ENCODE measurements at places on chromosomes 16 and 17.

- no peak for DNase-seq
Measured at GRCh38 chr17:81902023-81902652, at the start of gene NPB. Gene NPB, plus strand, starts transcription at chr17:81902238. Its CDS starts 40 bp downstream, at chr17:81902278.

- DNase-seq: no peak
Measured at GRCh38 chr16:15701367-15701766, 51.3 kb downstream of the NDE1 start.

- DNase-seq: no peak
Measured at GRCh38 chr16:81641395-81642106, 137.5 kb upstream of the PLCG2 start.

DNA sequence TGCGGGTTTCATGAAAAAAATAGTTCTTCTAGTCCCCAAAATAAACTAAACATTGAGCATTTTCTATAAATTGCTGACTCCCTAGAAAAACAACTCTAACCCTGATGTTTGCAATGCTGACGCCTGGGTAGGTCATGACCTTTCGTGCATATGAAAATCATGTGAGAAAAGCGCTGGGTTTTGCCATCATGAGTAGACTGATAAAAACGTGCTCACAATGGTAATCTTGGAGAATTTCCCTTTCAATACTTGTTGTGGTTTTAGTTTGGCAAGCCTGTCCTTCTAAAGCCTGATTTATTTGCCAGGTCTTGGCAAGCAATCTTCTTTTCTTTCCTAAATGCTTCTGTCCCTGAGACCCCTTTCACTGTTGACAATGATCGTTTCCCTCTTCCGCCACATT, 4.0 kb upstream of the CLEC10A start:
- no peak for DNase-seq

- DNase-seq: no peak
Measured at GRCh38 chr17:81304196-81305015, 9.3 kb upstream of the SLC38A10 start.

DNA sequence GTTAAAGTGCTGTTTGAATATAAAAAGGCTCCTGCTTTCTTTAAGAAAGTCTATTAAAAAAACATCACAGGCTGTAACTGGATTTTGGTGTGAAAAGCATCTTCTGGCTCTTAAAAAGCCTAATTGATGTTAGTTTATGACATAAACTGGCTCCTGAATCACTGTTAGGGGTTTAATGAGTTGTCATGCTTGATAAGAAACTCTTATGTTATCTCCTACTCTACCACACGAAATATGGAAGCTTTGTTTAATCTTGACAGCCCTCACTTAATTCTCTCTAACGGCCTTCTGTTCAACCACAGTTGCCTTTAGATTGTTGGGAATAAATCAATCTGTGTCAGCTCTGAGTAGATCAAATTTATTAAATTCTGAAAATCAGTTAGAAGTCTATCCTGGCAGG, 51.5 kb downstream of the CPPED1 start:
- no peak for DNase-seq

DNA sequence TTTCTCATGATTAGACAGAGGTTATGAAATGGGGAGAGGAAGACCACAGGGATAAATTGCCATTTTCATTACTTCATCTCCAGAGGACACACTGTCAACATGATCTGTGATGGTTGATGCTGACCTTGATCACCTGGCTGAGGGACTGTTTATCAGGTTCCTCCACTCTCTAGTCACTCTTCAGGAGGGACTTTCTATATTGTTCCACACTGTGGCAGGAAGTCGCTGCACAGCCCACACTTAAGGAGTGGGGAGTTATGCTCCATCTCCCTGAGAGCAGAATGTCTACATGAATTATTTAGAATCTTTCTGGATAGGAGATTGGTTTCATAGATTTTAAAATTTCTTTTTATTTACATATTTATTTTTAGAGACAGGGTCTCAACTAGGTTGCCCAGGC, 46.7 kb downstream of the CYB5B start:
- no peak for DNase-seq

- DNase-seq: no peak
Measured at GRCh38 chr17:13931800-13932460, 137.4 kb upstream of the COX10 start.

GRCh38 chr16:48479955-48480354, 94.7 kb upstream of the SIAH1 start:
- DNase-seq: no peak

- no peak for DNase-seq
Measured at GRCh38 chr16:67177743-67178699, 5.7 kb downstream of the MATCAP1 start.

DNA sequence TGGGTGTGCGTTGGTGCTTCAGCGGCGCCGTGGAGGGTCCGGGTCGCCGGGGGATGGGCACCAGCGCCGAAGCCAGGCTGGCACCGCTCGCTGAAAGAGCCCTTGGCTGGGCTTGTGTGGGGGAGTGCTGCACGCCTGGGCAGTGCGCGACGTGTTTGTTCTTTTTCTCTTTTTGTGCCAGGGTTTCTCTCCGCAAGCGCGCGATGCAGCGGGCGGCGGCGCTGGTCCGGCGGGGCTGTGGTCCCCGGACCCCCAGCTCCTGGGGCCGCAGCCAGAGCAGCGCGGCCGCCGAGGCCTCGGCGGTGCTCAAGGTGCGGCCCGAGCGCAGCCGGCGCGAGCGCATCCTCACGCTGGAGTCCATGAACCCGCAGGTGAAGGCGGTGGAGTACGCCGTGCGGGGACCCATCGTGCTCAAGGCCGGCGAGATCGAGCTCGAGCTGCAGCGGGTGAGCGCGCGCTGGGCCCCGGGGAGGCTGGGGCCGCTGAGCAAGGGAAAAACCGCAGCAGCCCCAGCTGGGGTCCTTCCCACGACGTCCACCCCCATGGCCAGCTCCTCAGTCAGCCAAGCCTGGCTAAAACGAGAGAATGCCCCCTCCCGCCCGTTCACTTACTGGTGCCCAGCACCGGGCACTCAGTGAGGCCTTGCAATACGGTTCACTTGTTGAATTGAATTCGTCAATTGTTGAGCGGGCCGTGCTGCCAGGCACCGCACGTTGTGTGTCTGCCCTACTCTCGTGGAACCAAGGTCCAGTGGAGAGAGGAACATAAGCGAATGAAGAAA, 541 bp downstream of the GPT2 start:
- DNase-seq: no peak
